NCI-H146 (cell line): ENCODE measurements at places on chromosomes 7 and 10.

DNA sequence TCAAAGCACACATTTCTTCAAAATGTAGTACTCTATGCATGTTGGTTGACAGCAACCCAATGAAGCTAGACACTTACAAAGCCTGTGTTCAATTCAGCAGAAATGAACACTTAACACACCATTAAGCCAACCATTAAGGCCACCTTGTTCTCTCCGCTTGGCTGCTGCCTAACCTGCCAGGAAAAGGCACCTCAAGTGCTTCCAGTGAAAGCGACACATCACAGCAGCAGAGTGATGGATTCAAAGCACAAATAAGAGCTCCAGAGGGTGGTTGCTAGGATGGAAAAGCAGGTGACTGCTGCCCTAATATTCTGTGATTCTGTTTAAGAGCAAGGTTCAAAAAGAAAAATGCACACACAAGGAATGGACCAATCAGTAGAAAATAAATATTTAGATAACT is 81.5 kb upstream of the GNAI1 start:
- DNase-seq, result no peak

DNA sequence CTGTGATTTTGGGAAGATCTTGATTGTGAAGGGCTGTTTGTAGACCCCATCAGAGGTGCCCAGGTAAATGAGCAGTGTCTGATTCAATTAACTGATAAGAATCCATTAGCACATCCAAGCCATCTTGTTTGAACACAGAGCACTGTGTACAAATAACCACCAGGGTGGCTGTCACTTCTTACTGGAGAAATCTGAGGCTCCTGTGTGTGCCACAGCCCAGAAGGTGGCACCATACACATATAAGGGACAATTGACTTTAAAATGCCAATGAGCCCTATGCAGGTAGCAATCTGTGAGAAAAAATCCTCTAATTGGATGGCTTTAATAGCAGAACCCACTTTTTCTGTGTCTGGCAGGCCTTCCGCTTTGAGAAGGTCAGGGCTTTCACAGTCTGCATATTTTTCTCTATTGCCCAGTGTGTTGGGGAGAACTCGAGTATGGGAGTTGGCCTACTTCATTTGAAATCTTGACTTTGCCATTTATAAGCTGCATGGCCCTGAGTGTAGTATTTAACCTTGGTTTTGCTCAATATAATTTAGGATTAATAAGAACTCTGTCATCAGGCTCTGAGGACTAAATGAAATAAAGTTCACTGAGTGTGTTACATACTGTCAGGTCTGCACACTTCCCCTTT is 517.4 kb downstream of the CCSER2 start:
- peak; percentile 75 for DNase-seq

- peak; percentile 43 for DNase-seq
These were observed 272.3 kb downstream of the TRIL start for GRCh38 chr7:28685644-28686417.

GRCh38 chr7:134554417-134554966 is 5.6 kb downstream of the AKR1B15 start:
- DNase-seq, result no peak

DNA sequence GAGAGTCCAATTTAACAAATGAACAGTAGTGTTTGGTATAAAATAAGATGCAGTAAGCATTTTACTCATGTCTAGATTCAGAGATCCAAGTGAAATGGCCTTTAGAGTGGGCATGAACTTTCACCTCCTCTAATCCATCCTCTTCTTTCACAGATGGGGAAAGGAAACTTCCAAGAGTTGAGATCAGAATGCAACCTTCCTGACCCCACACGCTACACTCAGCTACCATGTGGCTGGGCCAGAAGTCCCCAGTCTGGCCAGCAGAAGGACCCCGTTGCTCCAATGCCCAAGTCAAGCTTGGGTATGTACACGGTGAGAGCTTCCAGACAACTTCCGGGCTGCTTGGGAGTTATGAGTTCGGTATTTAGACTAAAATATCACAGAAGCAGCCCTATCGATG is 228.0 kb downstream of the ELMO1 start:
- no peak for DNase-seq

- DNase-seq, result no peak
These were observed 29.6 kb upstream of the ATXN7L1 start for GRCh38 chr7:105905910-105906568.

- no peak for DNase-seq
These were observed 58.2 kb downstream of the GOLGA7B start for GRCh38 chr10:97907830-97908229.

GRCh38 chr10:43867113-43867512 is 218.4 kb upstream of the ZNF32 start:
- no peak for DNase-seq

GRCh38 chr10:73644015-73644743 is 2.9 kb upstream of the MYOZ1 start:
- peak; percentile 59 for DNase-seq

DNA sequence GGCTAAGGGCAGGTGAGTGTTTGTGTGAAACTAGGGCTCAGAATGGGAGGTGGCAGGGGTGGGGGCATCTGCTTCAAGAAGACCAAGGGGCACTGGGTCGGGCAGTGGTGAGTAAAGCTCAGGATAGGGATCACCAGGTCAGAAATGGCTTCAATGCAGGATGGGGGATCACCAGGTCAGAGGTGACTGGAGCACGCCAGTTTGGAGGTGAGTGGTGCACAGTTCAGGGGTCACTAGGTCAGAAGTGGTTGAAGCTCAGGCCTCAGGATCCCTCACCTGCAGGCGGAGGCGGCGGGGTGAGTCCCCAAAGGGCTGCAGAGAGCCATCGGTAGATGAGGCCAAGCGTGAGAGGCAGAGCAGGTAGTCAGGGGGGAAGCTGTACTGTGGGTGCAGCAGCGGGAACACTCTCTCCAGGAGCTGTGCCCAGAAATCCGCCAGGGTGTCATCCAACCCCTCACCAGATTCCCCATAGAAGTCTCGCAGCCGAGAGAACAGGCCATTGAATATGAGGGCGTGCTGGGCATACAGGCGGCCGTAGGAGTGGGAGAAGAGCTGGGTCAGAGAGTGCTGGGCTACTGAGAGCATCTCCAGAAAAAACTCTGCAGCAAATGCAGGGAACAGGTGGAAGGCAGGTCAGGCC is 1.8 kb downstream of the GPC2 start:
- no peak for DNase-seq

DNA sequence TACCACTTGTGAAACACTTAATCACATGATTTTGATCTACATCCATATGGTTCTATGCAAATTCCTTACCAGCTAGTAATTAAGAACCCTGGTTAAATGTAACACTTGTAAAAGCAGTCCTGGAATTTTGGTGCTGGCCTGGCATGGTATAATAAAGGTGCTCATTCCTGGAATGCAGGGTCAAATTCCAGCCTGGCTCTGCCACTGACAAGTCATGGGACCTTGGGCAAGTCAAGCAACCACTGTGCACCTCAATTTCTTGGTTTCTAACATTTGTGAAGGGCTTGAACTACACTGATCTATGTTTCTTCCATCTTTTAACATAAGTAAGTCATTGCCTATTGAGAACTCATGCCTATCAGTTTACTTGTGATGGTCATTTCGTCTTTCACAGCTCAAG is 91.9 kb upstream of the PIK3CG start:
- DNase-seq, result no peak

GRCh38 chr7:33243319-33243881 is 114.0 kb downstream of the BBS9 start:
- peak; percentile 49 for DNase-seq

DNA sequence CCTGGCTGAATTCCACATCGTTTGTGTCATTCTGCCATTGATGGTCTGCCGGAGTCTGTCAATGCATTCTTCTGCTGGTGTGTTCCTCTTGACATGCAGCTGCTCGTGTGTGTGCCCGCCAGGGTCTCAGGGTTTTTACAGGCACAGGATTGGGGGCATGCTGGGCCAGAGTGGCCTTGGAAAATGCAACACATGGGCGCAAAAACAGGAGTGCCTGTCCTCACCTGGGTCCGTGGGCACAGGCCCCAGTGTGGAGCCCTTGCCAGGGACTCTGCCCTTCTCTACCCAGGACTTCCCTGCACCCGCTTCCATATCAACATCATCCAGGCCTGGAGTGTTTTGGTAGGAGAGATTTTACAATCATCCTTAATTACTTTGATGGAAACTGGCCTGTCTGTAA is 340.7 kb downstream of the KIF20B start:
- no peak for DNase-seq

DNA sequence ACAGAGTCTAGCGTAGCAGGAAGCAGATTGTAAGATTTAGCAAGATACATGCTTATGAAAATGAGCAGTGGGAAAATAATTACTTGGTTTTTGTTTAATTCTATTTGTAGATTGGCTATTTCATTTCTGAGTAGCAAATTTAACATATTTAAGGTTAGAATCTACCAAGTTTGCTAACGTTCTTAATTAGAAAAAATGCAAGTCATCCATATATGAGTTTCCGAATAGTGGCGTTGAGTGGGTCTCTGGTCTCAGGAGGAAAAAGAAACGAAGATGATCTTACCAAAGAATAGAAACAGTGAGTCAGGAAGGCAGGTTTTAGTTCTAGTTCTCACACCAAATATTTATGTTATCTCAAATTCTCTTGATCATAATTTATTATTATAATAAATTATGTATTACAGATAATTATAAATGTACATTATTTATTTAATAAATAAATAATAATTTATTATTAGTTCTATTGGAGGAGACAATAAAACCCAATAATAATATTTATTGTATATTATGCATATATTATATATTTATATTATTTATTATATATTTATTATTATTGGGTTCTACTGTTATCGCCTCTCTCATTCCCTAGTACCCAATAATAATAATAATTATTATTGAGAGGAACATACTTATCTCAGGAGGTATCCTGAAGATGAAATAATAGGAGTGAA is 194.3 kb upstream of the PITRM1 start:
- DNase-seq, result no peak

DNA sequence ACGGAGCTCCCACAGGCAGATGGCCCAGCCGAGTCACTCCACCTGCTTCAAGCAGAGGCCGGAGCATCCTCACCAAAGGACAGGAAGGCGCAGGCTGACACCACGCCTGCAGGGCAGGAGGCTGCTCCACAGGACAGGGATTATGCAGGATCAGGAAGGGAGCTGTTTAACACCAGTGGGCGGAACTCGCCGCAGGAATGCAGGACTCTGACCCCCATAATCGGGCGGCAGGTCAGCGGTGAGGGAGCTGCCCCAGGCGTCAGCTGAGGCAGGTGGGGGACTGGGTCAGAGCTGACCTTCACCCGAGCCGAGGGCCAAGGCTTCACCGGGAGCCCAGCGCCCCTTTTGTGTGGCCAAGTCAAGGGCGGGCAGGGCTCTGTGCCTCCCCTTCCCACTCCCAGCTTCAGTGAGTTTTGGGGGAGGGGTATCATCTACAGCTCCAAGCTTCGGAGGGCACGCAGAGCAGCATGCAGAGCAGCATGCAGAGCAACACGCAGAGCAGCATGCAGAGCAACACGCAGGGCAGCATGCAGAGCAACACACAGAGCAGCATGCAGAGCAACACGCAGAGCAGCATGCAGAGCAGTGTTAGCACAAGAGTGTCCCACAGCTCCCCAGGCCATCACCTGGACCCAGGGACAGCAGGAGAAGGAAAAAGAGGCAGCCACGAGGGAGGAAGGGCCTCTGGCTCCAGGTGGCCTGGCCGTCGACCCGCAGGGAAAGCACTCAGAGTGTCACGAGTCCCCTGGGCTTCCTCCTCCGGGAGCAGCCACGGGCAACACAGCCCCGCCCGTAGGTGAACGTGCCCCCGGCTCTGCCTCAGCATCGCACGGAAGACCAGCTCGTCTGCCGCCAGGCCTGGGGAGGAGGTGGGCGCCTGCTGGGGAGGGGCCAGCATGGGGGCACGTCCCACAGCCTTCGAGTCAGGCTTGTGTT is 151.7 kb upstream of the PPP2R2D start:
- no peak for DNase-seq

- DNase-seq, result no peak
These were observed 42.1 kb downstream of the RSBN1L start for GRCh38 chr7:77738382-77738781.

GRCh38 chr7:76209310-76209709 is 7.6 kb downstream of the SRRM3 start:
- DNase-seq, result no peak

GRCh38 chr7:50661345-50662040 is 96.3 kb upstream of the DDC start:
- no peak for DNase-seq

DNA sequence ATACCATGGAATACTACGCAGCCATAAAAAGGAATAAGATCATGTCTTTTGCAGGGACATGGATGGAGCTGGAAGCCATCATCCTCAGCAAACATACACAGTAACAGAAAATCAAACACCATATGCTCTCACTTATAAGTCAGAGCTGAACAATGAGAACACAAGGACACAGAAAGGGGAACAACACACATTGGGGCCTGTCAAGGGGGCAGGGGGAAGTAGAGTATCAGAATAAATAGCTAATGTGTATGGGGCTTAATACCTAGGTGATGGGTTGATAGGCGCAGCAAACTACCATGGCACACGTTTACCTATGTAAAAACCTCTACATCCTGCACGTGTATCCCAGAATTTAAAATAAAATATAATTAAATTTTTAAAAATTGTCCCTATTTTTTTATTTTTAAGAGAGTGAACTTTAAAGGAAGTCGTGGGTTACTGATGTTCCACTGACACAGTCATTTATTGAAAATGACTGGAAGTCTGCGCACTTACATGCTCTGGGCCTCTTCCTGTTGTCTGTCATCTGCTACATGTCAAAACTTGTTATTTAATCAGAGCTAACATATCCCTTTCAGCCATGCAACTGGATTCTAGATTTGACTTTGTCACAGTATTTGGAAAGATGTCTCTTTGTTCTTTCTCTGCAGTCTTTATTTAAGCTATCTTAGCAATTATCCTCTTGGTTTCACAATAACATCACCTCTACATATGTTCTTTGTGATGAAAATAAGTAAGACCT is 73.7 kb upstream of the ABCB5 start:
- DNase-seq, result peak; percentile 40

DNA sequence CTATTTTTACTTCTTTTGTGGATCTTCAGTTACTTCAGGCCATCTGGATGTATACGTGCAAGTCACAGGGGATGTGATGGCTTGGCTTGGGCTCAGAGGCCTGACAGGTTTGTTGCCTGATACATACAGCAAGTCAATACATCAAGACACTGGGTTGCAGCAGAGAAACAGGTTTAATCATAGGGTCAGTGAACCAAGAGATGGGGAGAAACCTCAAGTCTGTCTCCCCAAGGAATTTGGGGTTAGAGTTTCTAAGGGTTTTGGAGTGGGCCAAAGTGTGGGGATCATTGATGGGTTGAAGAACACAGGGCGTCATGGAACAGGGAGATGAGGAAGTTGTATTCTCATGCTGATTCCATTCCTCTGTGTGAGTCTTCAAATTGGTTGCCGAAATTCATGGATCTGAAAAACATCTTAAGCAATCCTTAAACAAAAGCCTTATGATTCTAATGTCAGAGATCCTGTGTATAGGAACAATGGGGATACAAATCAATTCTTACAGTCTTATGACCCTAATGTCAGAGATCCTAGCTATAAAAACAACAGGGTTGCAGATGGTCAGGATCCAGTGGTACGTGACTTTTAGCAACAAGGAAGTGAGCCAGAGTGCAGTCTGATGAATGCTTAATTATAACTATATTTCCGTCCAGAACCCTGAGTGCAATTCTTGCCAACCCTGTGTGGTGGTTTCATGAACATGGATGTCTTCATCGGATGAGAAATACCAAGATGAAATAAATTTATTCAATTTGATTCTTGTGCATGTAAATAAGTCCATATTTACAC is 18.9 kb downstream of the OTUD1 start:
- no peak for DNase-seq
